Pancreas (tissue), 10 donors: ENCODE measurements at places on chromosomes 5 and 9. TPM values are rescaled to one million over a fixed set of nuclear protein-coding genes. Genes with fewer than 3 reads are reported as not detected.

- DNase-seq = no peak
Measured at GRCh38 chr5:82147860-82148573, 130.1 kb downstream of the RPS23 start.

Gene UBQLN1
- total RNA-seq = 43.8 TPM

DNA sequence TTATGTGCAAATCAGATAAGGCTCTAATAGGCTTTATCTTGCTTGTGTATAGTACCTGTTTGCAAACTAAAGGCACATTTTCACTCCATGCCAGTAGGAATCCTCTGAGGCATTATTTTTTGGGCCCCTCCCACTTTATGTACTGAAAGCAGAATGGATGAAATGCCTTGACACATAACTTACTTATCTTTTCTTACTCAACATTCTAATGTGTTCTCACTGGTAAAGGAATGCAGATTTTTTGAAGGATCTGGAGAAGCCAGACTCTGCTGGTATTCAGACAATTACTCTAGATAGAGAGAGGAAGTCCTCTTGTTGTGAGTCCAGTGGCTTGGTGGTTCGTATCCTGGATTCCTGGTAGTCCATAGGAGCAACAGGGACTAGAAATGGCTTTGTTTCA lies 336.7 kb downstream of the CCDC171 start:
- no peak for DNase-seq

- DNase-seq = no peak
Measured at GRCh38 chr5:159764283-159765134, 151.8 kb upstream of the ADRA1B start.

GRCh38 chr9:133597316-133597957 lies 11.8 kb downstream of the FAM163B start:
- no peak for DNase-seq

DNA sequence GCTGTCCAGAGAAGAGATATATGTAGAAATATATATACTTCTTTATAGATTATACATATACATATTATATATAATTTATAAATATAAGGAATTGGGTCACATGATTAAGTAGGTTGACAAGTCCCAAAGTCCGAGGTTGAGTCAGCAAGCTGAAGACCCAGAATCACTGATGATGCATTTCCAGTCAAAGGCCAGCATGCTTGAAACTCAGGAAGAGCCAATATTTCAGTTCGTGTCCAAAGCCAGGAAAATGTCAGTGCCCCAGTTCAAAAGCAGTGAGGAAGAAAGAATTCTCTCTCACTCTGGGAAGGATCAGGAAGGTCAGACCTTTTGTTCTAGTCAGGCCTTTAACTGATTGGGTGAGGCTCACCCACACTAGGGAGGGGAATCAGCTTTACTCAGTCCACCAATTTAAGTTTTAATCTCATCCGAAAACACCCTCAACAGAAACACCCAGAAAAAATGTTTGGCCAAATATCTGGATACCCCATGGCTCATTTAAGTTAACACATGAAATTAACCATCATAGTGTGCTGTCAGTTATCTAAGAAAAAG lies 42.0 kb upstream of the LVRN start:
- DNase-seq = no peak

Gene KIAA1191
- 37.0 TPM for total RNA-seq

Gene DEPDC1B
- total RNA-seq = 0.26 TPM

DNA sequence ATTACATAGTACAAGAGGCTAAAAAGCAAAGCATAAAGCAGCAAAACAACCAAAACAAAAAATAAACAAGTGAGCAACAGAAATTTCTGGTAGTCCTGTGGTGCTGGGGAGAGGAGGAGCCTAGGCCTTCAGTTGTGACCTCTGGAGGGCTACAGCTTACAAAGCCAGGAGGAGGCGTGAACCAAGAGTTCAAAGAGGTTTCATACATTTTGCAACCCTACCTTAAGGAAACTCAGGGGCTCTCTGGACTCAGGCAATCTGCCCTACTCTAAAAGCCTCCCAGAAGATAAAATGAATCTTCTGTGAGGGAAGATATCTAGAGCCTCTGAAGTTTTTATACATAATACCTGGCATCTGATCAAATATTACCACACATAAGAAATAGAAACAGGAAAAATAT lies 187.4 kb downstream of the AGTPBP1 start:
- no peak for DNase-seq

Gene LECT2
- total RNA-seq = not detected

Gene SDHA
- 60.1 TPM for total RNA-seq

GRCh38 chr5:52727576-52727975 lies 60.1 kb upstream of the ITGA1 start:
- DNase-seq = no peak

- DNase-seq = no peak
Measured at GRCh38 chr5:128681096-128681495, 143.1 kb upstream of the FBN2 start.

DNA sequence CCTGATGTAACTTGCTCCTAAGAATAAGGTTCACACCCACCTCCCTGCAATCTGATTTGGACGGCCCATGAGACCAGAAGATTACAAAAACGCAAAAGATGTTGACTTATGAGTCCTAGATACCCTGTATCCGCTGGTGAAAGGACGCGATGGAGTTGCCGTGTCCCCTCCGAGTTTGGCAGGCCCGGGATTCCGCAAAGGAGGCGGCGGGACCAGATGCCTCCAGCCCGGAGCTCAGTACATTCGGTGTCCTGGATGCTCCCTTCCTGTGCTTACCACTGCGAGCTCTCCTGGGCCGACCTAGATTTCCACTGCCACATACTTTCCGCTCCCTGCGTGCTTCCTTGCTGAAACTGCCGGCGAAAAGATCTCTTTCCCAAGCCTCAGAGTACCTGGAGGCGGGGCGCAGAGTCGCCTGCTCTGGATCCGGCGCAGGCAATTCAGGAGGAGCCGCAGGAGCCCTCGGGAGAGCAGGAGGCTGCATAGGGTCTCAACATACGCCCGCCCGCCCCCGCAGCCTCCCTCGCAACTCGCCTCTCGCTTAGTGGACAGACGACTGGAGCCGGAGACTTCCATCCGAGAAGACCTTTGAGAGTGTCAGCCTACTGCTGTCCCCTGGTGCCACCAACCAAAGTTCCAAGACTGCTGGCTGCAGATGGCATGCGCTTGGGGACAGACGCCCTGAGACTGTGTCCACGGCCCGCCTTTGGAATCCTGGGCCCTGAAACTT lies 39.8 kb downstream of the ANXA2R start:
- DNase-seq = no peak

Gene STC2
- 14.6 TPM for total RNA-seq

DNA sequence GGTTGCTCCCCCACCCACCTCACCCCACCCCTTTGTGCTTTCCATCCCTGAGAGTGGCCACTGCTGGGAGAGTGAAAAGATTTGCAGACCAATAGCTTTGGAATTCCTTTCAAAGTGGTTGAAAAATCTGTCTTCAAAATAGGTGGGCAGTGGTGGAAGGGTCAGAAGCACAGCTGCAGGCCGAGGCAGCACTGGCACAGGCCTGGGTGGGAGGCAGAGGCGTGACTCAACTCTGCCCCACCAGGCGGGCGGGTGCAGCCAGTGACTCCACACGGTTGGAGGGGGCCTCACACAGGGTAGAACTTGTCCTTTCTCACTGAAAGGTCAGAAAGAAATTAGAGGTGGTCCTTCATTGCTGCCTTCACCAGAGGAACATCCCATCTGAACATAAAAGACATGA lies 214.9 kb upstream of the TBCA start:
- DNase-seq = no peak

- DNase-seq = no peak
Measured at GRCh38 chr5:98557916-98558315, 215.5 kb upstream of the RGMB start.

- no peak for DNase-seq
Measured at GRCh38 chr5:150214289-150214688, 24.4 kb downstream of the SLC6A7 start.

DNA sequence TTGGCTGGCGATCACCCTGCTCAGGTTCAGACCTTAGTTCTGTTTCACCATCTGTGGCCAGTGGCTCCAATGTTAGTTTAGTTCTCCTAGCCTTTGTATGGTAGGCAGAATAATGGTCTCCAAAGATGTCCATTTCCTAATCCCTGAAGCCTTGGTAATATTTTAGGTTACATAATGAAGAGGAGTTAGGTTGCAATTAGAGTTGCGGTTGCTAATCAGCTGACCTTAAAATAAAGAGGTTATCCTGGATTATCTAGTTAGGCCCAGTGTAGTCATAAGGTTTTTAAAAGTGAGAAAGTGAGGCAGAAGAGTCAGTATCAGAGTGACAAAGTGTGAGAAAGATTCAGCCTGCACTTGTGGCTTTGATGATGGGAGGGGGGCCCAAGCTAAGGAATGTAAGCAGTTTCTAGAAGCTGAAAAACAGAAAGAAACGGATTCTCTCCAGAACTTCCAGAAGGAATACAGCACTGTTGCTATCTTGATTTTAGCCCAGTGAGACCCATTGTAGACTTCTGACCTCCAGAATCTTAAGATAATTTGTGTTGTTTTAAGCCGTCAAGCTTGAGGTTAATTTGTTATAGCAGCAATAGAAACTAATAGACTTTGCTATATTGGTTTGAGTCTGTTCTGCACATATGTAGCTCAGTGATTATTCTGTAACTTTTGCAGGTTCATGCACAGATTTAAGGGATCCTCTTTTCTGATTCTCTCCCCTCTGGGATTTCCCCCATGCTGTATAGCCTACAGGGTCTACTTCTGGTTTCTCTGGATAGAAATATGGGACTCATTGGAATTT lies 21.6 kb downstream of the LNPEP start:
- no peak for DNase-seq

DNA sequence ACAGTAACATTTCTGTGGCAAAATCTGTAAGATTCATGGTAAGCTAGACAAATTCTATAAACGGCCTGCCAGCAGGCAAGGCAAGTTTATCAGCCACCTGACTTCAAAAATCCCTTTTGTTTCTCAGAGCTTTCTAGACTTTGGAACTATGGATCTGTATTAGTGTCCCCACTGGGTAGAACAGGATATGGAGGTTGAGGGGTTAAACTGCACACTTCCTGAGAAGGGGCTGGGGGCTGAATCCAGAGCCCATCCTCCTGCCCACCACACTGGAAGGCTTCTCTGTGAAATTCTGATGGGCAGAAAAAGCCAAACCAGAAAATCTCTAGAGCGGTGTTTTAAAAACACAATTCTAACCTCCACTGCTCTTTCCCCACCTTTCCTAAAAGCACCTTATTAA lies 128.7 kb downstream of the ENTREP1 start:
- DNase-seq = no peak

DNA sequence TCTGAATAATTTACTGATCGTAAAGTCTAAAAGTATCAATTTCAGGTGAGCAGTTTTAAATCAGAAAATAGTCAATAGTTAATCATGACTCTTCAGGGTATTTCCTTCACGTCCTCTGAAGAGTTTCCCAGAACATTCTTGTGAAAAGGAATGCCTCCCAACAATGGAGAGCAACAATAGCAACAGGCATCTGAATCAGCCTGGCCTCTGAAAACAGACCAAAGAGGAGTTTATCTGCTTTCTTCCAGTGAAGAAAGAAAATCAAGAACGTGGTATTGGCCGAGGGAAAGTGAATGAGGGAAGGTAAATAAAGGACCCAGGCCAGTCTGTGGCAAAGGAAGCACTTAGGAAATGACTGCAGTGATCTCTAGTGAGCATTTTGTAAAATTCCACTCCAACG lies 26.1 kb upstream of the RASGEF1C start:
- DNase-seq = no peak

DNA sequence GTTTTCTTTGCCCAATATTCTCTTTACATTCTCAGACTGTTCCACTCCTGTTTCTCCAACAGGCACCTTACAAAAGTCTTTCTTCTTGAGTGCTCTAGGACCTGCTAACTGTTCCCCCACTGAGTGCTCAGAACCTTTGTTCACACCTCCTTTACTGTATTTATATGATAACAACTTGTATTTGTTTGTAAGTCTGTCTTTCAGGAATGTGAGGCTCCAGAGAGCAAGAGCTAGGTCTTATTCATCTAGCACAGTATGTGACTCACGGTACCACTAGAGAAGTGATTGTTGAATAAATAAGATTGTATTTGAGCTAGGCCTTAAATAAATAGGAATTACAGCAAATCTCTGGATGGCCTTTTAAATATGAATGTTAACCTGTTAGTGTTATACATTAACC lies 42.5 kb upstream of the MYOT start:
- no peak for DNase-seq

DNA sequence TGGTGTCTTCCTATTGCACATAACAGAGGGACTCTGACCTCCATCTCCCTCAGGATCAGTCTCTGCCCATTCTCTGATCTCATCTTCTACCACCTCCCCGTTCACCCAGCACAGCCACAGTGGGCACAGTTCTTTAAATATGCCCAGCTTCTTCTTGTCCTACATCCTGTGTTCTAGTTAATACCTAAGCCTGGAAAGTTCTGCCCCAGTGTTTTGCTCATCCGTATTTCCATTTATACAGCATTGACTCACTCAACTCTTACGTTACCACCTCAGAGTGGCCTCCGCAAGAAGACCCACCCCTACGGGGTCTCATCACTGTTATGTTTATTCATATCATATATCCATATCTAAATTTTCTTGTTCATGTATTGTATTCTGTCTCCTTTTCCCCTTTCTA lies 315.5 kb downstream of the ADGRV1 start:
- no peak for DNase-seq

Gene SNX24
- total RNA-seq = 5.4 TPM

- no peak for DNase-seq
Measured at GRCh38 chr9:116308076-116308475, 154.5 kb downstream of the PAPPA start.

Gene PCDHB4
- total RNA-seq = 7.2 TPM

Gene LCN9
- total RNA-seq = not detected

- DNase-seq = no peak
Measured at GRCh38 chr5:175325681-175326080, 118.3 kb downstream of the DRD1 start.

GRCh38 chr9:97933297-97933998 lies 4.5 kb downstream of the HEMGN start:
- DNase-seq = no peak

DNA sequence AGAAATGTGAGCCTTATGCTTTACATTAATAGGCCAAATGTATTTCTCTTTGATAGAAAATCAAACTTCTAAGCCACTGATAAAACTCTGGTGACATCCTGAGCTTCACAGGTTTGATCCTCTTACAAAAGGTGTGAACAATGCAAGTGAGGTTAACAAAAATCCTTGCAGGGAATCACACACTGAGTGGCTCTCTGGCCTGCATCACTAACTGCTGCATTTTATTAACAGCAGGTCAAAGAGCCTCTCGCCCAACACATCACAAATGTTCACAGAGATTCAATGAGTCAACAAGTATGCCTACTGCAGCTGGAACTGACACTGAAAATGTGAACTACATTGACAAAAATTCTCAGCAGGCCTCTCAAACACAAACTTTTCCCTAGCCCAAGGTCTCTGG lies 122.3 kb downstream of the SEMA5A start:
- DNase-seq = no peak

Gene ABO
- 4.2 TPM for total RNA-seq

DNA sequence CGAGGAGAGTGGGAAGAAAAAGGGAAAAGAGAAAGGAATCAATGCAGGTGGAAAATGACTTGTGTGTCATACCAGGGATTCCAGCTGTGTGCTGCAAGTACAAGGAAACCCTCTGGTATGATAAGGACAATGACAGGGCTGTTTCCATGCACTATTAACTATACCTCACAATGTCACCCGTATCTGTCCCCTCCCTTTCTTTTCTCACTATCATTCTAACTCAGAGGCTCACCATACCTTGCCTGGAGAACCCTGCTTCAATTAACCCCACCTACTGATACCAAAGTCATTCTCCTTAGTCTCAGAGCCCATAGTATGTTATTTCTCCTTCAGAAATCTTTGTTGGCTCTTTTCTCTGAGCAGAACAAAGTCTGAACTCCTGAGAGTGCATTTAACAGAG lies 236.2 kb upstream of the NREP start:
- no peak for DNase-seq

Gene ELAVL2
- total RNA-seq = not detected

Gene OSMR
- 8.8 TPM for total RNA-seq

GRCh38 chr9:124411514-124412227 lies 3.6 kb downstream of the PSMB7 start:
- DNase-seq = no peak
